HCT116 (cell line): ENCODE measurements at places on chromosomes 6 and 20.

- no peak for DNase-seq
Observed at GRCh38 chr20:33604991-33605370, 57.1 kb upstream of the C20orf144 start.

DNA sequence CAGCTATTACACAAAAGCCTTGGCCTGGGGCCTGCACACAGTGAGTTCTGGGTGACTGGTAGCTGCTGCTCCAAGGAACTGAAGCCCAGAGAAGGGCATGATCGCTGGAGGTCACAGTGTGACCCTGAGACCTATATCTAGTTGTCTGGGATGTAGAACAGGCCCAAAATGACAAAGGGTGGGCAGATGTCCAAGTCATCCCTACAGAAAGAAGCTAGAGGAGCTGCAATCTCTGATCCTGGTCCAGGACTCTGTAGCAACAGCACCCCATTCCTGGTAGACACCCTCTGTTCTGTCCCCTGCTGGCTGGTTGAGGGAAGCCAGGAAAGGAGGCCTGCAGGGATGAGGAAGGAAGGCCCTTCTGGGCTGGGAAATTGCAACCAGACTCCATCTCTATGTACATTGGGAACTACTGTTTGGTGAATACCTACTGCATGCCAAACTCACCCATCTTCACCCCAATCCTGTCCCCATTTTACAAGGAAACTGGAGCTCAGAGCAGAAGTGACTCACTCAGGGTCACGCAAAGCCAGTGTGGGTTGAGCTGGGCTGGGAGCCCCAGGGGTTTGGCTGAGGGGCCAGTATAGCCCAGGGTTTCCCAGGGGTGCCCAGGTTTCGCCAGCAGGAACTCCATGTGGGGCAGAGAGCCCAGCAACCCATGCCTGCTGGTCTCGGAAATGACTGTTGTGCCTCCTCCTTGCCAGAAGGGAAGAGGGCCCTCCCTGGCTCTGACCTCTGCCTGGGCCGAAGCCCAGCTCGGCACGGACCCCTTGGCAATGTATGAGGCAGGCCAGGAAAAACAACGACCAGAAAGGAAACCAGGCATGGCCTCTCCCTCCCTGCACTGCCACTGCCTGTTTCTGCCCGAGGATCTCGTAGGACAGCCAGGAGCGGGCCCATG, 44.9 kb upstream of the TLDC2 start:
- DNase-seq, result no peak

- DNase-seq, result no peak
Observed at GRCh38 chr6:43093436-43094289, 17.5 kb downstream of the PTK7 start.

GRCh38 chr6:134451529-134451928, 133.6 kb upstream of the SGK1 start:
- no peak for DNase-seq

- DNase-seq, result no peak
Observed at GRCh38 chr20:2858591-2858990, 14.7 kb upstream of the PTPRA start.

DNA sequence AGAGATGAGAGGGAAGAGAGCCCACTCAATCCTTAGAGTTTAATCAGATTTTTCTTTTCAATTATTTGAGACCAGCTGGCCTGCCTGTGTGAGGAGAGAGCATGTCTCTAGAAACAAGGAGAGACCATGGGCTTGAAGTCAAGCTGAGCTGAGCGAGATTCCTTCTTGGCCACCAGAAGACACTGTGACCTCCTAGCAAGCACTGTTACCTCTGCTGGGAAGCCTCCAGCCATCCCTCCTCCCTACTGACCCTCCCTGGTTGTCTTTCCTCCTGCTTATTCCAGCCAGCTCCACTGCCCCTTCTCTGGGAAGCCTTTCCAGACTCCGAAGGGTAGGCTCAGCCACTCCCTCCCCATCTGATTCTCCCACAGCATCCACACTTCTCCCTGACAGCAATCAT, 110.0 kb downstream of the SCML4 start:
- no peak for DNase-seq

GRCh38 chr20:25508083-25508770, 77.1 kb downstream of the NINL start:
- no peak for DNase-seq

GRCh38 chr6:44558024-44558831, 170.7 kb downstream of the CDC5L start:
- no peak for DNase-seq

- DNase-seq, result no peak
Observed at GRCh38 chr6:95417856-95418255, 159.5 kb upstream of the MANEA start.

- DNase-seq, result no peak
Observed at GRCh38 chr6:150601439-150601838, 1.8 kb downstream of the PLEKHG1 start.

GRCh38 chr20:3648951-3649350, 14.2 kb downstream of the GFRA4 start:
- no peak for DNase-seq

GRCh38 chr6:105909106-105909505, 177.0 kb upstream of the PRDM1 start:
- no peak for DNase-seq

DNA sequence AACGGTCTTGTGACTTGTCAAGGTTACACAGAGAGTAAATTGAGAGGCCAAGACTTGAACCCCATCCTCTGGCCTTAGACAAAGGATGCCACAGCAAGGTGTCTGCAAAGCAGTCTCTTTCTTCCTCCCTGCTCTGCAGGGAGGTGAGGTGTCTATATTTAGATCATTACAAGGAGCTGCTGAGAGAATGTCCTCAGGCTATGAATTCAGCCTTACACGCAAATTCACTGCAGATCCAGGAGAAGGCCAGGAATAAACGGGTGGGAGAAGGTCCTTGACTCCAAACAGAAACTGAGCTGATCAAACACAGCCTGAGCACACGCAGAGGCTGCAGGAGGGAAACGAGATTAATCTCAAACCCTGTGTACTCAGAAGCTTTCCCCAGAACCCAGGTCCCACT, 48.6 kb upstream of the PTPRT start:
- DNase-seq, result no peak

GRCh38 chr20:840858-841567, 7.5 kb downstream of the FAM110A start:
- DNase-seq, result no peak

GRCh38 chr20:44054118-44054517, 132.9 kb downstream of the JPH2 start:
- no peak for DNase-seq

- DNase-seq, result no peak
Observed at GRCh38 chr6:145051661-145052060, 683.7 kb downstream of the EPM2A start.

- DNase-seq, result no peak
Observed at GRCh38 chr6:149114167-149114566, 203.3 kb upstream of the TAB2 start.

GRCh38 chr20:59559024-59559817, 45.1 kb upstream of the PHACTR3 start:
- no peak for DNase-seq

- no peak for DNase-seq
Observed at GRCh38 chr6:22575190-22575589, 5.8 kb downstream of the HDGFL1 start.

DNA sequence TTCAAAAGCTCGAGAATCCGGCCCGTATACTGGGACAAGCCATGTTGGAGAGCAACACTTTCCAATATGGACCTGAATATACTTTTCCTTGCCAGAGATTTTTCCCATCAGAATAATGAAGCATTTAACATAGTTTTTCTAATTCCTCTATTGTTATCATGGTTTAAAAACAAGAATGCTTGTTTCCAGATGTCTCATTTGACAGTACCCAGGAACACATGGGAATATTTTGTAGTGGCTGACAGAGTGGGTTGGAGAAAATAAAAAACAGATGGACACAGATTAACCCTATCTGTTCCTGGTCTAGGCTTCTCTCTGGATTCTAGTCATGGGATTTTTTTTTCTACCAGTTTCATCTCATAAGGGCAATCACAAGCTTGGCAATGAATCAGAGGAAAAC, 164.8 kb upstream of the CEP162 start:
- DNase-seq, result no peak

GRCh38 chr6:148851683-148852556, 105.1 kb downstream of the UST start:
- no peak for DNase-seq

GRCh38 chr20:45944151-45944964, 9.9 kb downstream of the PCIF1 start:
- no peak for DNase-seq

GRCh38 chr6:89194559-89194958, 22.6 kb downstream of the GABRR1 start:
- no peak for DNase-seq

DNA sequence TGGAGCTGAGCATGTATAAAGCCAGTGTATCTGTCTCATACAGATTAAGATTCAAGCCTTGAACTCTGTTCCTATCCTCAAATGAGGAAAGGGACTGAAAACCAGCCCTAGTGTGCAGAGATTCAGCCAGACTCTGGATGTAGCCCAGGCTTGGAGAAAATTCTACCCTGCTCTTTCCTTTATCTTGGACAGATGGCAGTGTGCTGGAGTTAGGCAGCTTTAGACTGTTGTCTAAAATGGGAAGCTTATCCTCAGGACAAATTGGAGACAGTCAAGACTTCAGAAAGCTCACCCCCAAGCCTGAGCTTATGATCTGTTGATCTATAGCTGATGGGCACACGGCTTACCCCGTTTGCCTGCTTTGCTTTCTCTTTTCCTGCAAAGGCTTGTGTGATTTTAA, 1057.6 kb downstream of the KIF16B start:
- DNase-seq, result no peak

DNA sequence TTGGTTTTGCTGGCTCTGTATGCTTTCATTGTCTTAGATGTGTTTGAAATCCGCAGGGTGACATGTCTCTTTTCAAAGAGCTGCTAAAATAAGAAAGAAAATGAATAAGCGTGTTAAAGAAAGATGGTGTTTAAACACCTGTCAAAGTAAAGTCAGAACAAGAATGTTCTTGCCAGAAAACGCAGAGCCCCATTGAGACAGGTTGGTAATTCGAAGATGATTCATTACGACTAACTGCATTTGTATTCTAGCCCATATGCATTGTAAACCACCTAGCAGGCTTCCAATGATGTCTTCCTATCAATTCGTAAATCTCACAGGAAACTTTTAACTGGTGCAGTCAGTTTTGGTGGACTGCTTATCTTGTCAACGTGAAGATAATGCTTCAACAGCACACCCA, 16.8 kb downstream of the PHACTR2 start:
- DNase-seq, result no peak

- no peak for DNase-seq
Observed at GRCh38 chr6:3750317-3751076, 1.0 kb downstream of the PXDC1 start.

DNA sequence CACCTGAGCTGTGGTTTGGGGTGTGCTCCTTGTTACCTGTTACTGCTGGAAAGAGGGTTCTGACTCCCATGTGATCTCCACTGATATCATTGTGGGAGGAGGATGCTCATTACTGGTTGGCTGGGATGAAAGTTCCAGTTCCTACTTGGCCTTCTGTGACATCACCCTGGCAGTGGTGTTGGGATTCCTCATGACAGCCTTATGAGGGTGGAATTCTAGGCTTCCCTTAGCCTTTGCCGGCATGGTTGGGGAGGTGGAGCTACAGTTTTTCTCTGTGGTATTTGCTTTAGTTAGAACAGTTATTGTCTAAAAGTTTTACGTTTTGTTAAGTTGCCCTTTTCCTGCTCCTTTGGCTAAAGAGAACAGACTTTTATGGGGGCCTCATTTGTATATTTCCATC, 112.1 kb downstream of the AFG1L start:
- DNase-seq, result no peak

GRCh38 chr6:151179321-151179720, 60.4 kb upstream of the AKAP12 start:
- no peak for DNase-seq

GRCh38 chr6:160871320-160871719, 120.2 kb upstream of the MAP3K4 start:
- no peak for DNase-seq

- no peak for DNase-seq
Observed at GRCh38 chr20:12733811-12734210, 275.0 kb upstream of the SPTLC3 start.

DNA sequence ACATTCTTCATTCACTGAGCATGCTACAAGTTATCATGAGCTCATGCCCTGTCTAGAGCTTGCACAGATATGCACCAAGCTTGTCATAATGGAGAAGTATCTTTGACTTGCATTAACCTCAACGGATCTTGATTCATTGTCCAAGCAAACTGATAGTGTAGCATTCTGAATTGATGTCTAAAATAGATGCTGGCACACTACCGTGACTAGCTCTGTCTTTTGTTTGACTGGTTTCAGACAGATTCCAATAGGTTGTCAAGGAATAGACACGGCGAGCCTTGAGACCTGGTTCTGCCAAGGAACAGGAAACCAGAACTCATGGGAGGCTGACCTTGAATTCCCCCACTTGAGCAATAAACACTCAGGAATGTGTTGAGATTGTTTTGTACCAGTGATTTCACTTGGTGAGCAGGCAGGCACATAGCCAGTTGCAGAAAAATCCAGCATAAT, 1153.1 kb upstream of the GJE1 start:
- no peak for DNase-seq

GRCh38 chr6:142925575-142926110, 19.3 kb downstream of the HIVEP2 start:
- no peak for DNase-seq

DNA sequence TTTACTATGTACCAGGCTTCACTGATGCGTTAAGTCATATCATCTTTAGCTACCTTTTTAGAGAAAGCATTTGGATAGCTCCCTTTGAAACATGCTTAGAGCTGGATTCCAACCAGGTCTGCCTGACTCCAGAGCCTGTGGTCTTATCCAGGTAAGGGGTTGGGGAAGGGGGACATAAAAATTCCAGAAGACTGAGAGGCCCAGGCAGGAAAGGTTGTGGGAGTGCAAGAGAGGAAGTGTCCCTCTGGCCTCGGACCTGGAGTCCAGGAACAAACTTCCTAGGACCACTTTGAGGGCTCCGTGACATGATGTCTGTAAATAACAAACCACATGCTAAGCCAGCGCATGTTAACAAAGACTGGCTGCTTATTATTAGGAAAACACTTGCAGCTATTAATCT, 163.0 kb upstream of the KCNG1 start:
- DNase-seq, result no peak

DNA sequence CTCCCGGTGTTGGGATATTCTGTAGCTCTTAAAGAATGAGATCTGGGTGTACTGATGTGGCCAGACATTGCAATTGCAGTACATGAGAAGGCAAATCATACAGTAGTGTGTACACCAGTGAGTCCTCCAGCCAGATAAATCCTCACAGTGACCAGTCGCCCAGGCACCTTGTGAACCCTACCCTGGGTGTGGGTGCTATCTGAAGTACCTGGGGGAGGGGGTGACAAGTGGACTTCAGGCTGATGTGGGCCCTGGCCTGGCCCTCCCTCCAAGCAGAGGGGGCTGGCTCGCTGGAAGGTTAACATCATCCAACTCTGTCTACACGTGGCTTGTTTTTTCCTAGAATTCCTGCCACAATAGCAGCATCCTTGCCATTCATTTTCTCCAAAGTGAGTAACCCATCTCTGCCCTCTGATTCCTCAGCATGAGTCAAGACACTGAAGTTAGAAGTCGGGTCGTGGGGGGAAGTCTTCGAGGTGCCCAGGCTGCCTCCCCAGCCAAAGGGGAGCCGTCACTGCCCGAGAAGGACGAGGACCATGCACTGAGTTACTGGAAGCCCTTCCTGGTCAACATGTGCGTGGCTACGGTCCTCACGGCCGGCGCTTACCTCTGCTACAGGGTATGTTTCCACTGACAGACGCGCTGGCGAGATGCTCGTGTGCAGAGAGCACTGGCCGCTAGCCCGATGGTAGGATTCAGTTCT, 70.8 kb downstream of the PTPN1 start:
- no peak for DNase-seq
